SJCRH30 (cell line): ENCODE measurements at places on chromosomes 1 and 21. TPM values are rescaled to one million over a fixed set of nuclear protein-coding genes. Genes with fewer than 3 reads are reported as not detected.

The NLRP3 gene
- 0.05 and 0.36 TPM in 2 replicates for total RNA-seq

The ICOSLG gene
- 0.13 TPM in 1 of 2 replicates, not detected in the other for total RNA-seq

The C1orf87 gene
- not detected in 2 replicates for total RNA-seq

GRCh38 chr1:50268049-50268448, 155.2 kb downstream of the DMRTA2 start:
- no peaks in the 10 kb centered on the region for H3K36me3 ChIP-seq
- no peaks in the 10 kb centered on the region for H3K4me1 ChIP-seq
- H3K27me3 ChIP-seq, result no peaks in the 10 kb centered on the region
- no peak overlapping the region for H3K4me3 ChIP-seq
- no peak overlapping the region for H3K27ac ChIP-seq

DNA sequence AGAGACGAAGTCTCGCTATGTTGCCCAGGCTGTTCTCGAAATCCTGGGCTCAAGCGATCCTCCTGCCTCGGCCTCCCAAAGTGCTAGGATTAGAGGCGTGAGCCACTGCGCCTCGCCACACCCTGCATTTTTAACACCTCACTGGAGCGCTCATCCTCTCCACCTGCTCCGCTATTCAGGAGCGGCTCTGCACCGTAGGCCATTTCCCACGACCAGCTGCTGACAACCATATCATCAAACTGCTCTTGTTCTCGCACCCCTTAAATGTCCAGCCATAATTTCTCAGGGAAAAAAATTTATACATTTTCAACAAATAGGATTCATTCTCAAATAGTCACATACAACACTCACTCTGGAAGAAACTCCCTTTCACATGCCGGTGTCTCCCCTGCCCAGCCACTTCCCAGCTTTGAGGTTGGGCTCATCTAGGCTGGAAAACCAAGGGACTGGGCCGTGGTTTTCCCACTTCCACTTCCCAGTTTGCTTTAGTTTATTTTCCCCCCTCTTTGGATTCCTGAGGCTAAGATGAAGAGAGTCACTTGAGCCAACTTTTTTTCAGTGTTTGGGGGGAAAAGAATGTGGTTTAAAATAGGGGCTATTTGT, 639 bp upstream of the IPO9 start:
- H3K4me1 ChIP-seq, result peaks cover 17% of the 10 kb centered on the region
- peak overlapping the region; percentile 99 for H3K4me3 ChIP-seq
- no peak overlapping the region for H3K27ac ChIP-seq
- H3K27me3 ChIP-seq, result no peaks in the 10 kb centered on the region
- H3K36me3 ChIP-seq, result peaks cover 9% of the 10 kb centered on the region
- DNase-seq, result peak; percentile 46

- H3K36me3 ChIP-seq, result no peaks in the 10 kb centered on the region
- no peaks in the 10 kb centered on the region for H3K4me1 ChIP-seq
- DNase-seq, result peak; percentile 11
- no peaks in the 10 kb centered on the region for H3K27me3 ChIP-seq
- no peak overlapping the region for H3K4me3 ChIP-seq
- no peak overlapping the region for H3K27ac ChIP-seq
Measured at GRCh38 chr1:200731654-200732332, 6.9 kb upstream of the CAMSAP2 start.
